ENCODE measurements at places on chromosomes 12 and 14.

GRCh38 chr12:124961055-124961454, 27.9 kb downstream of the DHX37 start:
- DNase-seq = no peak

- no peak for DNase-seq
Measured at GRCh38 chr14:54329082-54329695, 67.6 kb upstream of the CDKN3 start.

DNA sequence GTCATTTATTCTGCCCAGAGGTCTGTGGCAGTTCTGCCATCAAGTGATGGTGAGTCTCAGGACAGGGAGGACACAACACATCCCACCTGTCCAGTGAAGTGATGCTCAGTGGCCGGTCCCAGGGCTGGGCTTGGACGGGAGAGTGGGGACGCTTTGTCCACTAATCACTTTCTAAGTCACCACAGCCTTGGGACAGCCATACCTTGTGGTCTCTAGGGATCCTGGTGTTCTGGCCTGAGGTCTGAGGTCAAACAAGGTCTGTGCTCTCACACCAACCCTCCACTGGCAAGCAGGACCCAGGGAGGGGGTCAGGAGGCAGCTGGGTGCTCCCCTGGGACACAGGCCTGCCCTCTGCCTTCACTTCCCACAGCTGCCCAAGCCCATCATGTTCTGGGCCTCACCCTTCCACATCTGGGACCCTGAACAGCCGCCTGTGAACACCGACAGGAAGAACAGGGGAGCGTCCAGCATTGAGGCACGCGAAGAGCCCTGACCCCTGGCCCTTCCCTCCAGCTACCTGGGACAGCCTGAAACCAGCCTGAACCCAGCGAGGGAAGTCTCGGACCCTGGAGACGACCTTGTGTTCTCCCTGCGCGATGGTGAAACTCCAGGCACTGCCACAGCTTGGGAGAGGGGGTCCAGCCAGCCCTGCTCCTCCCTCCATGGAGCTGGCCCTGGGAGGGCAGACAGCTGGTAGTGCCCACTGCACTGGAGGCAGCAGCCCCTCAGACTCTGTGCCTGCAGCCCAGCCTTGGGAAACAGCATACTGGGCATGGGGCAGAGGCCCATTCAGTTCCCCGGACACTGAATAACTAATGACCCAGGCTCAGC, 19.7 kb upstream of the GPR132 start:
- DNase-seq = no peak

DNA sequence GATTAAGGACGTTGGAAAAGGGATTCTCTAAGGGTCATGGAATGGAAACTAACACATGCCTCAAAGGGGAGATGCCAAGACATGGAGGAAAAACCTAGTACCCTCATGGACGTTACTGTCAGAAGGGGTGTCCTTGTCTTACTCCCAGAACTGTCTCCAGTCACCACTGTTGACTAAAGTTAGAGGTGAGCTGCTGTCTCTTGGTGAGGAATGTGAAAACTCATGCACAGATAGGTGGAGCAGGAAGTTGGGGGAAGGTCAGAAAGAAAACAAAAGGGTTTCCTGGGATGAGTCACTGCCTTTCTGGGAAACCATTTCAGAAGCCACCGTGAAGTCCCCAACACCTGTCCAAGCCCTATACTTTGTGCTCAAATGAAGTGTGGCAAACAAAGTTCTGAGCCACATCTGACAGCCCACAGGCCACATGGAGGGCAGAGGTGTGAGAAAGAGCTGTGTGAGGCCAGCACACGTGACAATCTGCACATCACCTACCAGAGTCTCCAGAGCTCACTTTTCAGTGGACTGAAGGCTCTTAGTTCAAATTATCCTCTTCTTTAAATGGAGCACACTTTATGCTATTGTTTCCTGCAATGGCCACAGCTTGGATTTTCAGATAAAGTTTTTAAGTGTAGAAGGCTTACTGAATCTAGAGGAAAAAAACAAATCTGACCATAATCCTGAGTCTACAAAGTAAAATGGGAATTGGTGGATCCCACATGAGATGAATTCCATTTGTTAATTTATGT, 92.9 kb upstream of the EGLN3 start:
- no peak for DNase-seq

- no peak for DNase-seq
Measured at GRCh38 chr12:3273409-3273853, 196.3 kb downstream of the TSPAN9 start.

DNA sequence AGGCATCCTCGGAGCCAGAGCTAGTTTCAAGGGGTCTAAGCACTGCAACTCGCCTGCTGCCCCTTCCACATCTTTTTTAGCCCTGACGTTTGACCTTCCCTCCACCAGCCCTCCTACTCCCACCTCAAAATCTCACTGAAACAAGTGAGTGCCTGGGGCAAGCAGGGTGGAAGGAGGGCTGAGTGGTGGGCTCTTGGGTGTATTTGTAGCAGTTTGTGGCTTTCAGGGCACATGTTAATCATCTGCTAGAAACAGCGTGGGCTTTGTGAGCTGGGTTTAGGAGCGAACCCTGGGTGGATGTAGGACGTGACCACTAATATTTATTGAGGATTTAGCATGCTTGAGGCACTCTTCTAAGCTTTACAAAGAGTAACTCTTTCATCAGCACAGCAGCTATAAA, 390.3 kb downstream of the GRIN2B start:
- DNase-seq = no peak

DNA sequence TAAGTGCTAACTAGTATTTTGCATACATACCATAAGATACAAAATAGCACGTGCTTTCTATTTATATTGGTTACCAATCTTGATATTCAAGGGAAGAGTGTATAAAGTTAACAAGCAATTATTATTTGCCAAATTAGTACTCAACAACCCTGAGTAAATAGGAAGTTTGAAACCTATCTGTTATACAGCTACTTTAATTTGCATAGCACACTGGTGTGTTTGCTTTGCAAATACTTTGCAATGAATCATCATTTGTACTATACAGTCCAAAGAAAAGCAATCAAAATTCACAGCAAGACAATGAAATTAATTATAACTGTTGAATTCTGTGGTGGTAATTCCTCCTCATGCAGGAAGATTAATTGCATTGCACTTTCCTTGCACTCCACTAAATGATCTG, 469.1 kb downstream of the PRKD1 start:
- DNase-seq = no peak

- no peak for DNase-seq
Measured at GRCh38 chr12:105852496-105852895, 286.3 kb downstream of the NUAK1 start.

- no peak for DNase-seq
Measured at GRCh38 chr12:1633459-1633858, 4.4 kb downstream of the WNT5B start.

DNA sequence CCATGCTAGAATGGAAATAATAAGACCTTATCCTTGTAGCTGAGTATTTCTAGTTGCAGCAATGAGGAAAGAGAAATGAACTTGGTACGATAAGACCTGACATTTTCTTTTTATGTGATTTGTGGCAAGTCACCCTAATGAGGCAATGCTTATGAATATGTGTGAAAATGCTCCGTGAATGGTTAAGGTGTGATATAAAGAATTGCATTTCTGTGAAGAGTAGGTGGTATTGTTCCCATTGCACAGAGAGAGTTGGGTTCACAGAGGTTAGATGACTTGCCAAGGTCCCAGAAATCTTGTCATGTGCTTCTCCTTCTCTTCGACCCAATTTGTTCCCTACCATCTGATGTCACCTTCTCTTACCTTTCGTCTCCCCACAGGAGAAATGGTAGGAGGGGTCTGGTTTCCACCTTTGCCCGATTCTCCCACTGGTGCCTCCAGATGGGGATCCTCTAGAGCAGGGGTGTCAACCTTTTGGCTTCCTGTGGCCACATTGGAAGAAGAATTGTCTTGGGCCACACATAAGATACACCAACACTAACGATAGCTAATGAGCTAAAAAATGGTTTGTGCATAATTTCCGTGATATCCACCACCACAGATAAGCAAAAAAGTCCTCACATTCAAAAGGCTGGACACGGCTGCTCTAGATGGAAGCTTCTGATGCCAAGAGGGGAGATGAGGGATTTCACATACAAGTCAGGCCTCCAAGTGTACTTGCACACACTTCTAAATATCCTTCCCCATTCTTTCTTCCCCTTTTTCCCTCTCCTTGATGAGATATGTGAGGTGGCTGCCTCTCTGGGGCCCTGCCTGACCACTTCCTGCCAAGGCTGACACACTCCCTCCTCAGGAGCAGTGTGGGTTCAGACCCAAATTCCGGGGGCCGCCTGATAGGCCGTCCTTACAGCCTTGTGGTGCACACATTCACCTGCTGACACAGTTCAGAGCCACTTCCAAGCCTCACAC, 96.1 kb downstream of the PLXNC1 start:
- no peak for DNase-seq

GRCh38 chr12:63319936-63320633, 169.1 kb upstream of the AVPR1A start:
- DNase-seq = no peak

DNA sequence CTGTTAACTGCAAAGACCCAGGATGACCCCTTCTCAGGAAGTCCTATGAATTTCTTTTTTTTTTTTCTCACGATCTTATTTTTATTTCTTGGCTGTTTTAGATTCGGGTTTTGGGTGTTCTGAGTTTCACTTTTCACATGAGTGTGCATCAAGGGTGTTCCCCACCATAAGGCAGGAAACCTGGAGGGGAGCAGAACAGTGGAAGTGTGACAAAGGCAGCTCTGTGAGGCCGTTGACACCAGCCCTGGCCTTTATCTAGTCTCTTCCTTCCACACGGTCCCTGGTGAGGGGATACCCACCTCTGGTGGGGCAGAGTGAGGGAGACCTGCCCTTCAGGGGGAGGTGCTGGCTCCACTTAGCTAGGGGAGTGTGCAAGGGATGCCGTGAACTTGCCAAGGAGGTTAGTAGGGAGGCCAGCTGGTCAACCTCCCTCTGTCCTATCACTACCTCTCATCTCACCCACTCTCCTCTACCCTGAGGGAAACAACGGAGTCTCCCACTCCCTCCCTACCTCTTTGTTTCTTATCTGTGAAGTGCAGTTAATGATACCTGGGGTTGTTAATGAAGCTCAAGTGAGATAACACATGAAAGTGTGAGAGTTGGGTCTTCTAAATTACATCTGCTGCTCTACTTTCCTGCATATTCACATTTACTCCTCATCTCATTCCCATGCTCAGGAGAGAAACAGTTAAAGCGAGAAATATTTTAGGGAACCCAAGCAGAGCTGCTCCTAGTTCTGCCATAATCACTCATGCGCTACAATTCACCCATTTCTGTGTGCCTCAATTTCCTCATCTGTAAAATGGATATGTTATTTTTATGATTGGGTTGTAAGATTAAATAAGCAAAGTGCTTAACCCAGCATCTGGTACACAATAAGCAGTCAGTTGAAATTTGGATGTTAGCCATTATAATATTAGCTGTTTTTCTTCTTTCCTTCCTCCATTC, 4.4 kb upstream of the GALNT6 start:
- no peak for DNase-seq

DNA sequence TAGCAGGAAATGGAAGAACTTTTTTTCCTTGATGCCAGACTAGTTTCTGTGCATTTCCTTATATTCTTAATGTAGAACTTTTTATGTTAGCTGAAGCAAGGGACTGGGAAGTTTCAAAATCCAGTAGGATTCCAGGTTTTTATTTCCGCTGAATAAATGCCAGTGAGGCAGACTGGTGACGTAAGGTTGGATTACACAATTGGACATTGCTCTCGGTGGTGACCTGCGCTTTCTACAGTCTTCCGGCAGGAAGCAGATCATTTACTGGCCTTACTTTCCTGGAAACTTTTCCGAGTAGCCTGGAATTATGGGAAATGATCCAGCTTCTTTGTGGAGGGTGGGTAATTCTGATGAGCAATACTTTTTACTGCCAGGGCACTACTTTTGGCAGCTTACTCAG, 3.6 kb downstream of the IFT43 start:
- DNase-seq = no peak

GRCh38 chr14:89699071-89699470, 255.5 kb downstream of the EFCAB11 start:
- no peak for DNase-seq

- no peak for DNase-seq
Measured at GRCh38 chr12:29245246-29245645, 96.2 kb downstream of the FAR2 start.

DNA sequence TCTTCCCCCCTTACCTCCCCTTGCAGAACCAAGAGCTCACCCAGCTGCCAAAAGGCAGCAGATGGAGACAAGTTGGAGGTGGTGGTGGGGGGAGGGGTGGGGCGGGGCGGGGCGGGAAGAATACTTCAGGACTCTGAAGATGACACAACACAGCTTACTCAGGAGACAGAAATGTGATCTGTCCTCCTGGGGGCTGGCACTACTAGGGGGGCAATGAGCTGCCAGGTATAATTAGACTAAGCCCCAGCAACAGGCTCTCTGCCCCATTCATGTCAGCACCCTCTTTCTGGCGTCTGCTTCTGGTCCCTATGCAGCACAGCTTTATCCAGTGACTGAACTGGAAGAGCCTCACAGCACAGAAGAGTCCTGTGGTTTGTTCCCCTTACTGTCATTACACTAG, 407.0 kb downstream of the MED13L start:
- no peak for DNase-seq

GRCh38 chr12:26286186-26286585, 90.8 kb downstream of the SSPN start:
- no peak for DNase-seq
